Activated effector memory CD4-positive, alpha-beta T cell treated with anti-CD3 and anti-CD28 coated beads, Interleukin-2, amount 50 U/mL, for 16 hours (primary cell): ENCODE measurements at places on chromosomes 13 and 19.

- DNase-seq, result peak; percentile 92
Observed at GRCh38 chr13:43023289-43023963, at the start of gene DNAJC15. Gene DNAJC15 (plus strand): TSS chr13:43023586. CDS start chr13:43023627, 41 bp downstream.

GRCh38 chr19:11373885-11374432 lies 507 bp upstream of the SWSAP1 start:
- no peak for DNase-seq

DNA sequence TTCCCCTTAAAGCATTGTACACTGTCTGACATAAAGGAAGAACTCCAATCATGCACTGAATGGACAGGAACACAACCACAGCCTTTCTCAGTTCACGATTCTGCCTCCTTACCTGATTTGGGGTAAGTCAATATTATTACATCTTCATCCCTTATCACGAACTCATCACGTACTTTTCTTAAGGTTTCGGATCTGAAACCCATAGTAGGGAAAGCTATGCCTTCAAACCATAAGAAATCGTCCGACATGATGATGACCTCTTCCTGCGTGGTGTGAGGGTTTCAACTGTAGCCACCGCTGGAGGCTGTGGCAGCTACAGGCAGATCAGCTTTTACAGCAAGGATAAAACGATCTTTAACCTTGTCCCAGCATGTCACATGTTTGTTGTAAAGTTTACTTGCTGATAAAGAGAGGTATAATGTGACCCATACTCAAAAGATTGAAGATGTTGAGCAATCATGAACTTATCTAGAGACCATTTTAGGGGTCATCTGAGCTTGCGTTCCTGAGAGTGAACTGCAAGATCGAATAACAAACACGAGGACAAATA lies at the start of gene SULT2A1:
TSS of gene SULT2A1 (minus strand) at position 306 of the 550 bp plus-strand sequence. CDS start at position 248, 58 bp downstream.
- no peak for DNase-seq

GRCh38 chr13:60922576-60923231 lies 492.9 kb downstream of the PCDH20 start:
- DNase-seq, result no peak

- DNase-seq, result peak; percentile 86
Observed at GRCh38 chr19:1862424-1863327, 703 bp downstream of the KLF16 start.

- DNase-seq, result peak; percentile 77
Observed at GRCh38 chr19:343941-344624, 513 bp downstream of the MIER2 start.

GRCh38 chr19:46480415-46480814 lies 9.1 kb upstream of the PNMA8A start:
- DNase-seq, result no peak
